Ovary (tissue), 10 donors: ENCODE measurements at places on chromosomes 11 and 22. TPM values are rescaled to one million over a fixed set of nuclear protein-coding genes. Genes with fewer than 3 reads are reported as not detected.

The EIF3M gene
- total RNA-seq, result 337 TPM

The WBP2NL gene
- 2.7 TPM for total RNA-seq

- H3K27me3 ChIP-seq, result no peaks in the 10 kb centered on the region
- no peak overlapping the region for H3K4me3 ChIP-seq
- no peaks in the 10 kb centered on the region for H3K36me3 ChIP-seq
- H3K4me1 ChIP-seq, result no peaks in the 10 kb centered on the region
These were observed 26.1 kb downstream of the B3GAT1 start for GRCh38 chr11:134385774-134386565.

- H3K4me1 ChIP-seq, result no peaks in the 10 kb centered on the region
- no peak overlapping the region for H3K27ac ChIP-seq
- H3K36me3 ChIP-seq, result no peaks in the 10 kb centered on the region
- no peak for DNase-seq
These were observed 53.3 kb upstream of the CLDN5 start for GRCh38 chr22:19577422-19577966.

- peaks cover 5% of the 10 kb centered on the region for H3K27me3 ChIP-seq
- H3K27ac ChIP-seq, result no peak overlapping the region
- no peak for DNase-seq
- no peaks in the 10 kb centered on the region for H3K36me3 ChIP-seq
These were observed 4.5 kb downstream of the GAL start for GRCh38 chr11:68688881-68689280.
